ENCODE measurements at places on chromosomes 7 and 10. TPM values are rescaled to one million over a fixed set of nuclear protein-coding genes. Genes with fewer than 3 reads are reported as not detected.

The SMO gene
- total RNA-seq = 2.3 TPM

The ADAP1 gene
- 1.3 TPM for total RNA-seq

The PTTG1IP2 gene
- total RNA-seq = not detected

The OR13A1 gene
- total RNA-seq = not detected

The TACC2 gene
- total RNA-seq = 5.6 TPM
